Left kidney (tissue), 8 donors: ENCODE measurements at places on chromosomes 4 and X. TPM values are rescaled to one million over a fixed set of nuclear protein-coding genes. Genes with fewer than 3 reads are reported as not detected.

- DNase-seq = no peak
These were observed 28.1 kb upstream of the LGI2 start for GRCh38 chr4:25058796-25059195.

DNA sequence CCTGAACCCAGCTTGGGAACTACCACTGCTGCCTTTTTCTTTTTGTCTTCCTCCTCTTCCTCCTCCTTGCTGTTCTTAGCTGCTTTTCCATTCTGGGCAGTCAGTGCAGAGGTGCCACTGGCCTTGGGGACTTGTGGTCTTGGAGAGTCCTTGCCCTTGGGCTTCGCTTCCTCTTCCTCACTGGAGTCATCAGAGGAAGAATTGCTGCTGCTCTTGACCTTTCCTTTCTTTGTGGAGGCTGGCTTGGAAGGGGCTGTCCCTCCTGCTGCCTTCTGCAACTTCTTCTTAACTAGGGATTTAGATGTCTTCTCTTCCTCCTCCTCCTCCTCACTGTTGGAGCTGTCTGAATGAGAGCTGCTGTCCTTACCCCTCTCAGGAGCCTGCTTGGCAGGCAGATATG is 53.2 kb downstream of the FAM9B start:
- DNase-seq = no peak

- no peak for DNase-seq
These were observed 84.4 kb upstream of the STK26 start for GRCh38 chrX:131938749-131939148.

GRCh38 chr4:177573507-177573906 is 131.3 kb upstream of the AGA start:
- no peak for DNase-seq

GRCh38 chr4:45147866-45148265 is 421.5 kb upstream of the GNPDA2 start:
- DNase-seq = no peak

GRCh38 chr4:8571702-8572685 is 8.2 kb upstream of the GPR78 start:
- no peak for DNase-seq

The ADD1 gene
- 290 TPM for polyA plus RNA-seq

GRCh38 chr4:63678358-63678931 is 730.8 kb downstream of the TECRL start:
- DNase-seq = no peak

GRCh38 chrX:18353931-18354368 is 538 bp downstream of the SCML2 start:
- DNase-seq = peak; percentile 22
